Stimulated activated naive CD4-positive, alpha-beta T cell (primary cell): ENCODE measurements at places on chromosomes 3 and 15.

DNA sequence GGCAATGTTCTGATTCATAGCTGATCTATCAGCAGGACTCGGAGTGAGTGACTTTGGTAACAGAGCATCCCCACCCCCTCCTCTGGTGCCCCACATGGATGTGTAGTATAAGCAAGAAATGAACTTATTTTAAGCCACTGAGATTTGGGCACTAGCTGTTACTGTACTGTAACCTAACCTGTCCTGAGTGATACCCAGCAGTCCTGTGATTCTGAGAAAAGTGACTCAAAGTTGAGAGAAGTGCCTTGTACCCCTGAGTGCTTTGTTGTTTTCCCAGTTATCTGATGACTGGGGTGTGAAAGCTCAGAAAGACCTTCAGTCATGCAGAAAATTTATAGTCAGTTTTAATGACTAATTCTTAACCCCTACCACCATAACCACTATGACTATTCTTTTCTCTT, 439.9 kb upstream of the RBMS3 start:
- no peak for DNase-seq

DNA sequence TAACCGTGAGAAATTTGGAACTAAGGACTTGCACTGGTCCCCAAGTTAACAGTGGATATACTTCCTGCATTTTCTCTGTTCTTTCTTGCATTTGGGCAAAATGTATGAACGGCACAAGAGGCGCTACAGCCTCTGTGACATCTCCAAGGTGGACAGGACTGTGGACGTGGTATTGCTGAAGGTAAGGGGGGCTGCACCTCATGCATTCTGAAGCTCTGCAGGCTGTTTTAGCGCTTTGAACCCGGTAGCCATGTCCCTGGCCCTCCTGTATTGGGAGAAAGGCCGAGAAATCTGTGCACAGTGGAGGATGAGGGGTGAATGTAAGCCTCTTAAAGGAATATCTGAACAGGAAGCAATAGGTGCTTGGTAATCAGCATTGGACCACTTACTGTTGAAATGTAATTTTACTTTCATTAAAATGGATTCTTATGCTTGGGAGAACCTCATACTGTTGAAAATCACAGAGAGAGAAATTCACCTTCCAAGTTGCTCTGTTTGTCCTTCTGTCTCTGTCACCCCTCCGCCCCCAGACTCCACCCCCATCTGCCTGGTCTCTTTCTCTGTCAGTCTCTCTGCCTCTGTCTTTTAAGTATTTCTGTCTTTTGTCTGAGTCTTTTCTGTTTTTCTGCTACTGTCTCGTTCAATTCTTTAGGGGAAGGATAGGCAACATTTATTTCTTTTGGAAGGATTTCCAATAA, 174.6 kb downstream of the KLHL25 start:
- no peak for DNase-seq

DNA sequence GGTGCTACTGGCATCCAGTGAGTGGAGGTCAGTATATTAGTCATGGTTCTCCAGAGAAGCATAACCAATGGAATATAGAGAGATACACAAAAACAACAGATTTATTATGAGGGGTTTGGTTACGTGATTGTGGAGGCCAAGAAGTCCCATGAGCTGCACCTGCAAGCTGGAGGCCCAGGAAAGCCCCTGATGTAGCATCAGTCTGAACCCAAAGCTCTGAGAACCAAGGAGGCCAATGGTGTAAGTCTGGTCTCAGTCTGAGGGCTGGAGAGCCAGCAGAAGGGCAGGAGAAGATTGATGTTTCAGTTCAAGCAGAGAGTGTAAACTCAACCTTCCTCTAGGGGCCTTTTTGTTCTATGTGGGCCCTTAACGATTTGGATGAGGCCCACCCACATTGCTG, 144.1 kb downstream of the KLF13 start:
- no peak for DNase-seq

GRCh38 chr3:2578560-2578959, 479.9 kb downstream of the CNTN4 start:
- no peak for DNase-seq

DNA sequence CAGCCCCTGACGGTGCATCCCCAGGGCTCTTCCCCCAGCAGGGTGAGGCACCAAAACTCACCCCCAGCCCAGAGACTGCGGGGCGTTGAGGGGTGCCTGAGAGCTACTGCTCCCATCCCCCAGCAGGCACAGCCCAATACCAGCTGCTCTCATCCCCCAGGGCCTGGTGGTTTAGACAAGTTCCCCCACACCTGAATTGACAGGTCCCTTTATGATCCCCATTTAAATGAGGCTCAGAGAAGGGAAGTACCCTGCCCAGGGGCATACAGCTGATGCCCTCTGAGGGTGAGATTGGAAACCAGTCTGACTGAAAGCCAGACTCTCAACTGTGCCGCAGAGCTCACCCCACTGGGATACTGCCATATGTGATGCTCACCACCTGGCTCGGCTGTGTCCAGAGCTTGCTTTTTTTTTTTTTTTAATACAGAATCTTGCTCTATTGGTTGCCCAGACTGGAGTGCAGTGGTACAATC, 20.1 kb downstream of the DUSP7 start:
- DNase-seq, result no peak

DNA sequence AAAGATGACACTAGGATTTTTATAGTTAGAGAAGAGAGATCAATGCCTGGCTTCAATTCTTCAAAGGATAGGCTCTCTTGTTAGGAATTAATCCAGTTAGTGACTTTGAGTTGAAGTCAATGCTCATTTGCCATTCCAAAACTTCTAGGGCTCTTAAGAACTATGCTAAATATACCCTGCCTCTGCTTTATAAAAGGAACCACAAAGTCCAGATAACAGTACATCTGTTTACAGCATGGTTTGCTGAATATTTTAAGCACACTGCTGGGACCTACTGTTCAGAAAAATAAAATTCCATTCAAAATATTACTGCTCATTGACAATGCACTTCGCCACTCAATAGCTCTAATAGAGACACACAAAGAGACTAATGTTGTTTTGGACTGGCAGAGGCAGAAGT, 786.6 kb upstream of the DPPA4 start:
- no peak for DNase-seq

GRCh38 chr3:155500194-155500818, 206.8 kb upstream of the STRIT1 start:
- DNase-seq, result no peak

DNA sequence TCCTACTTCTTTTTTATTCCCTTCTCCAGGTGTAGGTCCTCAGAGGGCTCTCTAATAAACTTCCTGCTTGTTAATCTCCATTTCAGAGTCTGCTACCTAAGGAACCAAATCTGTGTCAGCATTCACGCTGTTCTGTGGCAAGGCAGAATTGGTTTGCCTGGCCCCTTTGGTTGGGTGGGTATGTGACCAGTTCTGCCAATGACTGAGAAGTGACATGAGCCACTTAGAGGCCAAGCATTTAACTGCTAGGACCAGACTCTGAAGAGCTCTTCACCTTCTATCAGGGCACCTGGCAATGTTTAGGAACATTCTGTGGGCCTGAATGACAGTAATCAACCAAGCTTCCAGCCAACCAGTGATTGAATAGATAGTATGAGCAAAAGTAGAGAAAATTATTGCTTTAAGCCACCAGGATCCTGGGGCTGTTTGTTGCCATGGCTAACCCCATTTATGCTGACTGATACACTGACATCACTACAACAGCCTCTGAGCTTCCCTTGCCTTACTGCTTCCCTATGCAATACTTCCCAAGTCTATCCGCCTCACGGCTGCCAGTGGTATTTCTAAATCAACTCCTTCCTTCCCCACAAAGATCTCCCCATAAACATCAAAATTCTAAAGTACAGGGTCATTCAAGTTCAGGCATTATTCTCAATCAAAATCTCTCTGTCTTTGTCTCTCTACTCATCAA, 7.6 kb downstream of the FRMD4B start:
- DNase-seq, result no peak

- no peak for DNase-seq
These were observed 35.9 kb upstream of the CTNNB1 start for GRCh38 chr3:41163421-41163820.

- no peak for DNase-seq
These were observed 108.8 kb upstream of the RAD18 start for GRCh38 chr3:9071936-9072666.

GRCh38 chr3:108391917-108392593, 95.7 kb downstream of the HHLA2 start:
- DNase-seq, result no peak

DNA sequence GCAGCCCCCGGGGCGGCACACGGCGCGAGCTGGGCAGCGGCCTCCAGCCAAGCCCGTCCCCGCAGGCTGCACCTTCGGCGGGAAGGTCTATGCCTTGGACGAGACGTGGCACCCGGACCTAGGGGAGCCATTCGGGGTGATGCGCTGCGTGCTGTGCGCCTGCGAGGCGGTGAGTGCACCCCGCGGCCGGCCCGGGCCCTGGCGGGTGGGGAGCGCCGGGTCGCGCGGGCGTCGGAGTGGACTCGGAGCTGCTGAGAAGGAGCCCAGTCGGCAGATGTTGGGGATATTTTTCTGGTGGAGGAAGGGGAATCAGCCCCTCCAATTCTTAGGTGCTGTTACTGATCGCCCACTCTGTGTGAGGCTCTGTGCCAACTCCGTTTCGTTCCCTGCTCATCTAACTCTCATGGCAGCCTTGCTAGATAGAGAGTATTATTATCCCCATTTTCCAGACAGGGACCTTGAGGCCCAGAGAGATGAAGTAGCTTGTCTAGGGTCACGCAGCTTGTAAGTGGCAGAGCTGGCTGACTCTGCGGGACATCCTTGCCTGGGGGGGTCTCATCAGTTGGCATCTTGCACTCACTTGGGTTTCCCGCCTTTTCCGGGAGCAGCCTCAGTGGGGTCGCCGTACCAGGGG, 890 bp downstream of the CHRD start:
- no peak for DNase-seq

DNA sequence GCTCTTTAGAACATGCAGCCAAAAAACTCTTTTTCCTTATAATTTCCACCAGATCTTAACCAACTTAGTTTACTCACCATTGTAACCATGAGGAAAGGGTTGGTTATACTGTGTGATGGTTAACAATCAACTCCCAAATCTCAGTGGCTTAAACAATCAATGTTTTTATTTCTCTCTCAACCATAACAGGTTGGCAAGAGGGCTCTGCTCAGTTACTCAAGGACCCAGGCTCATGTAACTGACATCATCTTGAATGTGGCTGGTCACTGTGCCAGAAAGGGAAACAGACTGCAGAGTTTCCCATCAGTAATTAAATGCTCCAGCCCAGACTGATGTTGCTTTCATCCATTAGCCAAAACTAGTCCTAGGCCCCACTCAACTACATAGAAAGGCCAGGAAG, 69.0 kb downstream of the ANKRD28 start:
- DNase-seq, result no peak

GRCh38 chr15:44157679-44158078, 37.4 kb downstream of the FRMD5 start:
- DNase-seq, result no peak

DNA sequence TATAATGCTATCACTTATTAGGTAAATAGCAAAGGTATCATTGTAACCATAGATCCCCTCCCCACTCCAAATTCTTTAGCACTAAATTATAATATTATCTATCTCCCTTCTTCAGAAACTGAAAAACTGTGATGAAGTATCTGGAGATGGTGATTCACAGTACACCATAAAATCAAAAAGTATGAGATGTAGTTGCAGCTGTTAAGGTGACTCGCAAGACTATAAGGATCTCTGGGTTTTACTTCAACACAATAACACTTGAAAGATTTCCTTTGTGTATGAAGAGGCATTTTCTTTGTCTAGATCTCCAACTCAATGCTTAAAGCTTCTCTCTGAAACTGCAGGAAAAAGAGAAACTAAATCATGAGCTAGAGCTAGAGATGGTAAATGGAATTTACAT, 46.9 kb downstream of the IFT57 start:
- no peak for DNase-seq

GRCh38 chr3:15099364-15100098, 583 bp upstream of the RBSN start:
- DNase-seq, result no peak

- no peak for DNase-seq
These were observed 180.3 kb upstream of the UBE3A start for GRCh38 chr15:25619076-25619475.

DNA sequence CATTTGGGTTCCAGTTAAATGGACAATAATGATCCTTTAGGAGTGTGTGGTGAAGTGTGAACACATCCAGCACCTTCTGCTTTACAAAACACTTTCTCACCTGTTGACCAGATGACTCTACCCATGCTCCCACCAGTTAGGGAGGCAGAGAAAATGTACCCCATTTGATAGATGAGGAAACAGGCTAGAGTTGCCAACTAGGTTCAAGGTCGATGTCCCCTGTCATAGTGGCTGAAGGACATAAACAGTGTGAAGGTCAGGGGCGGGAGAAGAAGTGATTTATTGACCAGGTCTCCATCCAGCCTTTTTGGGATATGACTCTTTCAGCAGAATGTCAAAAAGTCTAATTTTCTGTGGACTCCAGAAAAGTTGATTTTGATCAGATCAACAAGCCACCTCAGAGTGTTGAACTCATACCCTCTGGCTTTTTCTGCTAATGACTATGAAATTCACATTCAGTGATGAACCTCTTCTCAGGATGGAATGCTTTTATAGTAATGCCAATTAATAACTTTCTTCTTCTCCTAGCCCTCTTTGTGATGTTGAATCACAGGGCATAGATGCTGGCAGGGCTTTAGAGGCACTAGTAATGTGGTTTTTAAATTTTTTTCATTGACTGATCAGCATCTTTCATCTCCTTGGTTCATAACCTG, 57.5 kb downstream of the CPN2 start:
- DNase-seq, result no peak

DNA sequence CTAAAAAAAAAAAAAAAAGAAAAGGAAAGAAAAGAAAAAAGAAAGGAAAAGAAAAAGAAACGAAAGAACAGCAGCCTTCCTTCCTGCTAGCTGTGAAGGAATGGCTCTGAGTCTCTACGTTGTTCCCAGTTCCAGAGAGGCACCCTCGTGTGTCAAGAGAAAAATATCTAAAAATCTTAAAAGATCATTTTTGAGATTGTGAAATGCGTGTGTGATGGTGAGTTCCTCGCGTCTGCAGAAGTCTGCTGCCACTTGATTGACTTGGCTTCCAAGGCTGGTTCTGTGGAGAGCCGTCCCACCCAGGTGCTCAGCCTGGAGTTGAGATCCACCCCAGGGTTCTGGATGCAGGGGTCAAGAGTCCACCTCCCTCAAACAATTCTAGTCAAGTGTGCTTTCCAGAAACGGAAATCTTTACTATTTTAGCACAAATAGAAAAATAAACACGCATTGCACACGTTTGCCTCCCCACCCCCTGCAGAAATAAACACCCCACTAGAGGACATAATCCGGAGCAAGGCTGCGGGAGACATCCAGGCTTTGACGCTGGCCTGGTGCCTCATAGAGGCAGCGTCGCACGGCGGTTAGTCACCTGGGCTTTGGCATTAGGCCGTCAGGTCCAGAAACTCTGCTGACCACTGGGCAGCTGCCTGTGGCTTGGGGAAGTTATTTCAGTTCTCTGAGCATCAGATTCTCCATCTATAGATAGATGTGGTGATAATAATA, 265.4 kb downstream of the FAM43A start:
- DNase-seq, result no peak

DNA sequence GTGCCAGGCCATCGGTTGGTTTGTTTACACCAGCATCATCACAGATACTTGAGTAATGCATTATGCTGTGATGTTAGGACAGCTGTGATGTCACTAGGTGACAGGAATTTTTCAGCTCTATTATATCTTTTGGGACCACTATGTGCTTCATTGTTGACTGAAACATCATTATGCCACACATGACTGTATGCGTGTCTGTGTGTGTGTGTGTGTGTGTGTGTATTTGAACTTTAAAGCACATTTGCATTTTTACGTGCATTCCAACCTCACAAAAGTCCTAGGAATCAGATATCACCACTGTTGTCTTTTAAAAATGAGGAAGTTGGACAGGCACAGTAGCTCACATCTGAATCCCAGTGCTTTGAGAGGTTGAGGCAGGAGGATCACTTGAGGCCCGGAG, 223.0 kb downstream of the TBL1XR1 start:
- DNase-seq, result no peak

- DNase-seq, result no peak
These were observed 17.9 kb downstream of the ACSBG1 start for GRCh38 chr15:78216276-78217104.
